ENCODE measurements at places on chromosomes 16 and 17.
A peak's percentile ranks its signal among the peaks of the same experiment; 100 is the strongest.

- DNase-seq, result peak; percentile 90
Observed at GRCh38 chr17:40314584-40314956, 5.6 kb downstream of the RARA start.

DNA sequence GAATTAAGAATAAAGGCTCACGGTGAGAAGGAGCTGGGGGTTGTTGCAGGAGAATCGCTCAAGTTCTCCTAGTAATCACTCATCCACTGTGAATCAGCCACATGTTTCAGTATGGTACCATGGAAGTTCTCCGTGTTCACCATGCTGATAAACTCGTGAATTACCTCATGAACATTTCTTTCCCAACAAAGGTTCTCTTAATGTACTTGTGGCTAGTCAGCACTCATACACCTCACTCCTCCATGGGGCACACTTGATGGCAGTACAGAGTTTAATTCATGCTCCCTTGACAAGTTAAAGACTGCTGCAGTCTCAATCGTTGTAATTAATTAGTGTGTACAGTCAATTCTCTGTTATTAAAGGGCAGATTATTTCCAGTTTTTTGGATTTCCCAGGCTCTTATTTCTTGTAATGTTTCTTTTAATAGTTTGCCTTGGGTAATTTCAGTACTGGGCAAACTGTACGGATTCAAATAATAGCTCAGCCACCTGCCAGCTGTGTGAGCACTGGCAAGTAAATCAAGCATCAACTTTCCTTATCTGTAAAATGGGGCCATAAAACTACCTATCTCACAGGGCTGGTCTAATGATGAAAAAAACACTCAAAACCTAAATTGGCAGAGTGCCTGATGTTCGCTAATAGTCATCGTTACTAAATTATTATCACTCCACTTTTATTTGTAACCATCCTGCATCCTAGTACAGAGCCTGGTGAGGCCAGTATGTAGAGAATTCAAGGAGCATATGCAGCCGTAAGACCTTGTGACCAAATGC is 6.1 kb downstream of the GOT2 start:
- no peak for DNase-seq

DNA sequence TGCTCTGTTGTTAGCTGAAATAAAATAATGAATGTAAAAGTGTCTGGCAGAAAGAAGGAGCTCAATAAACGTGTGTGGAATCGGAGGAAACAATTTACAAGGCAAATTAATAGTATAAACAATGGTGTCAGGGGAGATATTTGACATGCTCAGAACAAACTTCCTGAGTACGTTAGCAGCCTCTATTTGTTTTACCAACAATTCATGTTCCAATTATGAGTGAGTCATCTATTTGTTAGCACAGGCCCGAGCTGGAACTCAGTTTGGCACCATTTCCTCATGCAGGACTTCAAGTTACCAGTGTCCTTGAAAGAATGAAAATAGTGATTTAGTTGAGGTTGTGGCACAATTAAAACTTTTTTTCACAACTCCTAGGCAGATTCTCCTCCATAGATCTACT is 9.1 kb downstream of the ASIC2 start:
- DNase-seq, result no peak

GRCh38 chr16:28180655-28181460 is 30.9 kb downstream of the XPO6 start:
- DNase-seq, result no peak

DNA sequence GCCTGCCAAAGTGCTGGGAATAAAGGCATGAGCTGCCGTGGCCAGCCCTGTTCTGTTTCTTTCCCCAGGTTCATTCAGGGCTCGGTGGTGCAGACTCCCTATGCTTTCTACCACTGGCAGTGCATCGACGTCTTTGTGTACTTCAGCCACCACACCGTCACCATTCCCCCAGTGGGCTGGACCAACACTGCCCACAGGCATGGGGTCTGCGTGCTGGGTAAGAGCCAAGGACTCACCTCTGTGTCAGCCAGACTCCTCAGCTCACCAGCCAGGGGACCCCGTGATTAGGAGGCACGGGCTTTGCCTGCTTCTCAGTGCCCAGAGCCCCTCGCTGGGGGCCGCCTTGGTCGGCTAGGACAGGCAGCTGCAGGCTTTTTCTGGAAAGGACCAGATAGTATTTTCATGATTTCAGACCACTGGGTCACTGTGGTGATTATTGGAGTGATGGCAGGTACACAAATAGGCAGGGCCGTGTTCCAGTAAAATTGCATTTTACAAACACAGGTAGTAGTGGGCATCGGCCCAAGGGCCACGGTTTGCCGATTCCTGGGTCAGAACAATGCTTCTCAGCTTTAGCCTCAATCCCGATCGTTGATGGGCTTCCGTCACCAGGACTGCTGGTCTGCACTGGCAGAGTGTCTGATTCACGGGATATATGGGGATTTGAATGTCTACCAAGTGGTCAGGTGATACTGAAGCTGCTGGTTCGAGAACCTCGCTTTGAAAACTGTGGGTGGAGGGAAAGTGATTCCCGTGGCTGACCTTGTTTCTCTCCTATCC is 5.0 kb downstream of the ENGASE start:
- DNase-seq, result no peak

DNA sequence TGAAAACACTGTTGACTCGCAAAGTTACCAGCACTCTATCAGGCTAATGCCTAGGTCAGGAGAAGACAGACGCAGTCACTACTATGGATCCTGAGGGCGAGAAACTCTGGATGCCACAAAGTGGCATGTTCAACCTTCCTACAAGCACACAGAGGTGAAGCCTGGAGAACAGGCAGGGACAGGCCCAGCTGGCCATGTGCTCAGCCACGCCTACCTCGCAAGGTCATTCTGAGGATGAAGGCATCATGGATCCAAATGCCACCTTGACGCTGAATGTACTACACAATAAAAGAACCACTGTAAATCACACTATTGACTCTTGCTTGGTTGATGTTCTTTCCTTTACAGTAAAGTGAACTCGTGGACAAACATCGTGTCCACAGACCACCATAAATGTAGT is 85.8 kb downstream of the ANKRD11 start:
- no peak for DNase-seq

DNA sequence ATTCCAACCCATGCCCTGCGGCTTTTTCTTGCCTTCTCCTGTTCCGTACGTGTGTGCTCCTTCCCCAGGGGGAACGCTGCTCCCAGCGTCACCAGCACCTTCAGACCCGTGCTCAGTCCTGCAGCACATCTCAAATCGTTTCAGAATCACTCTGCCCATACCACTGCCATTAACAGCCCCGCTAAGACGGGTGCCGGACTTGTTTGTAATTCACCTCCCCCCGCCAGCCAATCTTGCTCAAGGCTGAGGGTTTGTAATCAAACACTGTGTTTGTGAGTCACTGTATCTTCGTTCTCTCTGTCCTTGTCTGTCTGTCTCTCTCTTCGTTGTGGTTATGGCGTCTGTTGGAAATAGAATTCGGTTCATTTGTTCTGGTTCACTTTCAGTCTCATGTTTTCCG is 17.3 kb downstream of the CARD14 start:
- DNase-seq, result no peak

DNA sequence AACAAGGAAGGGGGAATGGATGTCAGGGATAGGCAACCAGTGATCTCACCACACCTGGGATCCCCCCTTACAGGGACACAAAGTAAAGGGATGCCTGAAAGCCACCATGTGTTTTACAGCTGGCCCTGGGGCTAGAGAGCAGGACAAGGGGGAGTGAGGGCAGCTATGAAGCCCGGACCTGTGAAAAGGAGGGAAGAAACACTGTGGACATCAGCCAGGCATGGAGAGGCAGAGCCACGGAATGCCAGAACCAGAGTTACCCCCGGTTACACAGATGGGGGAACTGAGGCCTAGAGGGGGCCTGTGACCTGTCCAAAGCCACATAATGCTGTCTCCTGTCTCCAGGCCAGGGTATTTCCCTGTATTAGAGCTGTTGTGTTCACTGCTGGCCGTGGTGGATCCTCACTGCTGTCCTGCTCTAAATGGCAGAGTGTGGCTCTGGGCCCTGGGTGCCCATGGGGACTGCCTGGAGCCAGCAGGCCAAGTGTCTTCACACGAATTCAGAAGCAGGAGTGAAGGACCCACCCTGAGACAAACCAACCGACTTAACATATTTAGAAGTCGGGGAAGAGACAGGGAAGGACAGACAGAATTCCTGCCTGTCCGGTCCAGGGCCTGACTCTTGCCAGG is 29.7 kb upstream of the ITGA3 start:
- DNase-seq, result no peak

DNA sequence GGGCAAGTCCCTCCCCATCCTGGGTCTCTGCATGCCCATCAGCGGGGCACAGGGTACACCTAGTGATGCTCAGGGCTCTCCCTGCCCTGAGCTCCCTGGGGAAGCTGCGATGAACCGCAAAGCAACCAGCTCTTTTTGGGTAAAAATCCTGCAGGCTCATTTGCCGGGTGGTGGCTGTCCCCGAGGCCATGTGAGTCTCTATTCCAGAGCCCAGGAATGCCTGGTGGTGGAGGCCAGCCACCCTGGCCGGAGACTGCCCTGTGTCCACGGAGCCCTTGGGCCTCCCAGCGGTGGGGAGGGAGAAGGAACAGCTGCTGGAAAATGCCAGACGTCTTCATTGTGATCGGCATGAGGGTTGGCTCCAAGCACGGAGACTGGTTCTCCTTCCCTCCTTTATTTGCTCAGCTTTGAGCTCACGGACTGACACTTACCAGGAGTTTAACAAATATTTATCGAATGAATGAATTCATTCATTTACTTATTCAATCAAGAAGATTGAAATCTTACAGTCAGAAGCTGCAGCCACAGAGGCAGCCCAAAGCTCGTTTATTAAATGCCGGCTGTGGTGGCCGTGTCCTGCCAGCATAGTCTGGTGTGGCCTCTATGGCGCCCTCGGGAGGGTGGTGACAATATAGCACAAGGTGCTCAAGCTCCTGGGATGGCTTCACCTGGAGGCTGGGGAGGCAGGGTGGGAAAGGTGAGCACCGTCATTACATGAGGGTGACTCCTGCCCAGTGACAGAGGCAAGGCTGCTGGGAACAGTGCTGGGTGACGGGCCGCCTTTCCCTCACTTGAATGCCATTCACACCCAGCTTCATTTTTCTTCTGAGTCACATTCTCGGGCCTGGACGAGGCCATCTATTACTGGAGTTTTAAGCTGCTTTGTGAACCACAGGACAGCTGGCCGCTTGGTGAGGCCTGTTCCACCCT is 31.1 kb upstream of the JPH3 start:
- DNase-seq, result no peak

DNA sequence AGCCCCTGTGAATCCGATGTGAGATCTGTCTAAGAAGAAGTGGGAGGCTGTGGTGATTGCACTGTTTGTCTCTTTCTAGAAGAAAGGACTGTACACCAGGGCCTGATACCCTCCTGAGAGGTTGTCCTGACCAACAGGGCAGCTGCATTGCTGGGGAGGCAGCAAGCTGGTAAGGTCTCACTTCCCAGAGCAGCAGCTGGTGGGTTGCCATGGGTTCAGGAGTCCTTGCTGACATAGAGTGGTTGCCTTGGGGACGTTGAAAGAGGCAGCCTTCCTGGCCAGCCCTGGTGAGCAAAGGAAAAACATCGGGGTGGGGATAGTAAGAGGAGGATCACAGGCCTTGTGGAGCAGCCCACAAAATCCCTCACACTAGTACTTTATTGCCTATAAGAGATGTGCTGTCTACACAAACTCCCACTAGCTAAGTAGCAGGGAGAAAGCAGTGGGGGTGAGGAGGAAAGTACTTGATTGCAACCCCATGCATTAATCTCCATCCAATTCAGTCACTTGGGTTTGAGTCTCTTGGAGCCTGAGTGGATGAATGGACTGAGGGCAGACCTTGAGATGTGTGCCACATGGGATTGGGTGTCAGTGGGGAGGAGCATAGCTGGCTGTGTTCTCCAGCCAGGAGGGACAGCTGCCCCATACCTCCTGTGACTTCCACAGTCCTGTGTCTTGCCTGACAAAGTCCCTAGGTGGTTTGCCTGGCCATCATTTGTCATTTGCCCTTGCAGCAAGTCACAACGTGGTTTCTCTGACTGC is 143.8 kb upstream of the RPL38 start:
- DNase-seq, result no peak

DNA sequence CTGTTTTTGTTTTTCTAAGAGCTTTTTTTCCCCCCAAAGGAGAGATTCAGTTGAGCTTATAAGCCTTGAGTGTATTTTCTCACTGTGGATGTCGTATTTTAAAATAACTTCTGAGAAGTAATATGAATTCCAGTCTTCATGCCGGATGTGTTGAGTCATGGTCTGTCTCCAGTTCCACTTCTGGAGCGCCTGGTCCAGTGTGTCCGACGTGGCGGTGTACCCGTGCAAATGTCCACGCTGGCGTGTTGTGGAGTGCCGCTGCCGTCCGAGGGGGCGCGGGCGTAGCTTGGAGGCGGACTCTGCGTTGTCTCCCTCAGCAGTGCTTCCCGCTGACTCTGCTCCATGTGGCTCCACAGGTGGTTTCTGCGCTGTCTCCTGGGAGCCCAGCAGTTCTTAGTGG is 60.9 kb upstream of the ZNF750 start:
- no peak for DNase-seq

DNA sequence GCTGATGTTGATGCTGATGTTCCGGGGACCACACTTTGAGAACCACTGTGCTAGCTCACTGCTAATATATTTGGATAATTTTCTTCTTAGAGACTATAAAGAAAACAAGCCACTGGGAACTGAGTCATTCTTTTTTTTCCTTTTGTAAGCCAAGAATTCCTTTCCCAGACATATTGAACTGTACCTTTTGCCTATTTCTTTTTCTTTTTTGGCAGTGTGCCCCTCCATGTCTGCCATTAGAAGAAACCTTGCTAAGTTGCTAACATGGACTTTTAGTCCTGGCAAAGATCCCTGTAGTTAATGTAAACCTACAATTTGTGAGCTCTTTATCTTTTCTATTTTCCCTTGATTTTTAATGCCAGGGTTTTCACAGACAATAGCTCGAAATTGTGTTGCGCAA is 17.3 kb upstream of the ERCC4 start:
- no peak for DNase-seq

- no peak for DNase-seq
Observed at GRCh38 chr17:10032118-10032852, 127.2 kb upstream of the RCVRN start.

Data from activated naive CD4-positive, alpha-beta T cell treated with Interleukin-2 at 50 U/mL for 16 hours (primary cell).